Activated CD8-positive, alpha-beta T cell treated with anti-CD3 and anti-CD28 coated beads, Interleukin-2, amount 10 ng/mL, durations not matched to agents 7 days and 5 days (primary cell): ENCODE measurements at places on chromosomes 13 and 19.

- DNase-seq, result no peak
Observed at GRCh38 chr13:72540881-72541280, 186.5 kb downstream of the MZT1 start.

DNA sequence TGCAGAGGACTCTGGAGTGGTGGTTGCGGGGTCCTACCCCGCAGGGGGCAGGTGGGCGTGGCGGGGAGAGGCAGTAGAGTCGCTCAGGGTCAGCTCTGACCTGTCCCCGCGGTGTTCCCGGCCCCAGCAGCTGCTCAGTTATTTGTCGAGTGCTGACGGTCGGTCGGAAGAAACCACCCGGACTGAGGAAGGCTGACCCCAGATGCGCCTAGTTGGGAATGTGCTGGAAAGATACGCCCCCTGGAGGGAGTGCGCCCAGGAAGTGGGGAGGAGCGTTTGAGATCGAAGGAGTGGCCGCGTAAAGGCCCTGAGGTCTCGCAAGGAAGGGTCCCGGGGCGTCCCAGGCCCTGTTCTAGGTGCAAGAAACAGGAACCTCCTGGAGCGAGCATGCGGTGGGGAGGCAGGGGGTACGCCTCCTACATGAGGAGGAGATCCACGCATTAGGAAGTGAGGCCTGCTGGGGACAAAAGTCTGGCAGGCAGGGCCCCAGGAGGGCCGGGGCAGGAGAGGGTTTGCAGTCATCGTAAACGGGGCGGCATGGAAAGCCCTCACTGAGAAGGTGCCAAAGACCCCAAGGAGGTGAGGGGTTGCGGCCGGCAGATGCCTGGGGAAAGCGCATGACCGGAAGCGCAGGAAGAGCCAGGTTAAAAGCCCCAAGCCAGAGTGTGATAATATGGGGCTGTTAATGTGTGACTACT, 9.2 kb downstream of the CCDC8 start:
- no peak for DNase-seq

DNA sequence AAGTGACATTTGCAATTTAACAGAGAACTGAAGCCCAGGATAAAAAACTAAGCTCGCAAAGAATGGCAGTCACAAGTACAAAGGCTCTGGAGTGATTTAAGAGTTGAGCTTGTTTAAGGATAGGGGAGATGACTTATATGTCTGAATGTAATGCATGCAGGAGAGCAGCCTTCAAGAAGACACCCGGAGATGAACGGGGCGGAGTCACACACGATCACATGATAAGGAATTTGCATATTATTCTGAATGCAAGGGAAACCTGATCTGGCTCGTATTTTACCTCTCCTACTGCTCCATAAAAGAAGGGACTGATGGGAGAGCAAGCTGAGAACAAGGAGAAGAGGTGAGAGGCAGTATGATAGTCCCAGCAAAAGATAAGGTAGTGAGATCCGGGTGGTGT, 12.9 kb downstream of the TBC1D4 start:
- no peak for DNase-seq

- DNase-seq, result no peak
Observed at GRCh38 chr19:3365093-3365835, 1.1 kb upstream of the NFIC start.

DNA sequence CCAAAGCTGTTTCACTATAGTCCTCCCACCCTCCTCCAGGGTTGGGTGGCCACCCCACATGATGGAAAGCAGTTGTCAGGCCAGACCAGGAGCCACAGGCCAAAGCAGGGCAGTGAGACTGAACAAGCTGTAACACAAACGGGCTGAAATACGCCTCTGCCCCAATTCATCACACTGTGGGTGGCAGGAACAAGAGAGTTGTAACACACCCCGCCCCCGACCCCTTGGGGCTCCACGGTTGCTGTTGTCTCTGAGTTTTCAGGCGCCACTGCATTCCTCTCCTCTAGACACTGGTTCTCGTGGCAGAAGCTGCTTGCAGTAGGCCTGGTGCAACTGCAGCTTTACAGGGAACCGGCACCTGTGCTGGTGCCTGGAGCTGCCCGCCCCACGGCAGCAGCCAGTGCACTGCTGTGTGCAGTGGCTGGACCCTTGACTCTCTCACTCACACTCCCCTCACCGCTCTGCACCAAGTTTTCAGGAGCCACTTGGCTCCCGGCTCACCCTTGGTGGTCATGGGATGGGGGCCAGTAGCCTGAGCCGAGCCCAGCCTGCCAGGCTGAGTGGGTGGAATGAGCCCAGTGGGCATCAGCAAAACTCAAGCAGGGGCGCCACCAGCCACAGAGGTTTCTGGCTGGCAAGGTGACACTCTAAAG, 1314.5 kb upstream of the MIR17HG start:
- DNase-seq, result no peak

- no peak for DNase-seq
Observed at GRCh38 chr13:27496006-27496405, 45.6 kb upstream of the MTIF3 start.

GRCh38 chr19:56832352-56832928, 8.1 kb downstream of the PEG3 start:
- DNase-seq, result no peak

DNA sequence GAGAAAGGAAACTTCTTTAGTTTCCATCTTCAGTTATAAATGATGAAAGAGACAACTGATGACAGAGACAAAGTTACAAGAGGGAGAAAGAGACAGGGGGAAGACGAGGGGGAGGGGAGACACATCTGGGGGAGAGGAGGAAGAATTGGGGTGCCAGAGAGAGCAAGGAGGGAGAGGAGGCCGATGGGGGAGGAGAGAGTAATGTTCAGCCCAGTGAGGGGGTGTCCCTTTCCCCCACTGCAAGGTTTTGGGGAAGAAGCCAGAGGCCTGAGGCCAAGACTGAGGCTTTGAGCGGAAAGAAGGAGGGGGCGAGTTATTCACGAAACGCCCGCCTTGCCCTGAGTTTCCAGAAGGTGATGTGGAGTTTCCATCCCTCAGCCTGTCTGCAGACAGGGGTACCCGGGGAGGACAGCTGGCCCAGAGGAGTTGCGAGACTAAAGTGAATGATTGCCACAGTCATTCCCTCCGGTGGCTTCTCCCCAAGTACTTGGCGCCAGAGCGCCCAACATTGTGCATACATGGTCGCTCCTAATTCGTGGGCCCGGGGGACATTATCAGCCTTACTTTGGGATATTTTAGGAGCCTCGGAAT, 558 bp upstream of the PPAN start:
- peak; percentile 82 for DNase-seq

DNA sequence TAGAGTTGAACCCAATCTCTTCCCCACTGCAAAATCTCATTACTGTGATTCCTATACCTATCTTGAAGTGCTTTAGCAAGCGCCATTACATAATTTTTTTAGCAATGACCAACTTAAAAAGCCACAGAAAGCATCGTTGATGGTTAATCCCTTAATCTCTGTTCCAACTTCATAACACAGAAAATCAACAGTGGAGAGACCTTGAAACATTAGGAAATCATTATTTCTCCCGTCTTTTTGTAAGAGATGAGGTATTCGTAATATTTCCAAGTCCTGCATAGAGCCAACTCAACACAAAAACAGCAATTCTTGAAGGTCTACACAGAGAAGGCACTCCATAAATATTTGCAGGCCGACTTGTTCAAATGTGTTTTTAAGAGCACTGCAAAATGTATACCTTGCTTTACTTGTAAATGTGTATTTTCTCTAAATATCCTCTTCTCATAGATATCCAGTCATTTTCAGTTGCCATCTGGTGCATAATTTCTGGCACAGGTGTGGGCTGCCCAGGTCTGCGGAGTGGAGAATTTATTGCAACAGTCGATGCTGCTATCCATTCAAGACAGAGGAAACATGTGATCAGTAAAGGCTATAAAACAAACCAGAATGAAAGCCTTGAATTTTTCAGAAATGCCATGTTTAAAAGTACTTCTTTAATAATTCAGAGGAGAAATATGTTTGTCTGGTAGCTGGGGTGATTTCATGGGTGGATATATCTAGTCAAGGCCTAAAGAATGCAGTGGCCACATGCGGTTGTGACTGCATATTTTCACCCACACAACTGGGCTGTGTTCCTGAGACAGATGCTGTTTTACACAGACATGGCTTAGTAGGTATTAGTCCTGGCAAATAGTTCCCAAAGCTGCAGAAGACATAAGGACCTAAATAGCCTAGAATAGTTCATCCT, 234.3 kb upstream of the STARD13 start:
- no peak for DNase-seq

DNA sequence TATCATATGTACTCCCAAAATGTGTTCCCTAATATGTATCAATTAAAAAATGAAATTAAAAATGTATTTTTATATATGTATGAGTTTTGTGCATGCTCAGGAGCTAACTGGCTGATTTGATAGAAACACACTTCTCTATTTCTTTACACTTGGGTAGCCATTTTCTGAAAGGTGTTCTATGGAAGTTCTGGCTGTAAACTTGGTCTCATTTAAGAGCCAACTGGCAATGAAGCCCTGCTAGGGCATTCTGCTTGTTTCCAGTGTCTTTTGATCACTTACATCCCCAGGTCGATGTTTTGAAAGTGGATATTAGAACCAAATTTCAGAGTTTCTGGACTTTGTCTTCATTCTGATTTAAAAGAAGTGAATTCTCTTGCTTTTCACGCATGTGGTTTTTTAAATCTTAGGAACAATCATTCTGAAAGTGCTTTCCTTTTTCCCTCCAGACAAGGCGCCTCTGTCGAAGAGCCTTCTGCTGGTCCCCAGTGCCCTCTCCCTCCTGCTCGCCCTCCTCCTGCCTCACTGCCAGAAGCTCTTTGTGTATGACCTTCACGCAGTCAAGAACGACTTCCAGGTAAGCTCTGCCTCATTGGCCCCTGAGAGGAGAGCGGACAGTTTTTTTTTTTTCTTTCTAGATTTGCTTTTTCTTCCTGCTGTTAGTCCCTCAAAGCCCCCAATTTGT, 20.1 kb downstream of the GPR18 start:
- DNase-seq, result peak; percentile 52

- peak; percentile 72 for DNase-seq
Observed at GRCh38 chr19:50537769-50538230, 24.1 kb upstream of the ASPDH start.

DNA sequence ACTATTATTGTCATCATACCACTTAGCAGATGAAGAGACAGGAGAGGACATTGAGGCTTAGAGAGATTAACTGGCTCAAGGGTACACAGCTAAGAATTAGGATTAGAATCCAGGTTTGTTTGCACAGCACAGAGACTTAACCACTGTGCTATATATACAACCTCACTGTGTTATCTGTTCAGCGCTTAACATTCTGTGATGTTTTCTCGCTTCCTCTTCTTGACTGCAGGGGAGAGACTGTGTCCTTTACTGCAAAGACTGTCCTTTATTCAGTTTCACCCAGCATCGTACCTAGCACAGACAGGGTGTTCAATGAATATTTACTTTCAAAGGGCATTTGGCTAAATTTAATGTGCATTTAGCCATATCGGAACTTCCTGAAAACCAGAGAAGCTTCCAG, 54.9 kb upstream of the PCDH8 start:
- no peak for DNase-seq

DNA sequence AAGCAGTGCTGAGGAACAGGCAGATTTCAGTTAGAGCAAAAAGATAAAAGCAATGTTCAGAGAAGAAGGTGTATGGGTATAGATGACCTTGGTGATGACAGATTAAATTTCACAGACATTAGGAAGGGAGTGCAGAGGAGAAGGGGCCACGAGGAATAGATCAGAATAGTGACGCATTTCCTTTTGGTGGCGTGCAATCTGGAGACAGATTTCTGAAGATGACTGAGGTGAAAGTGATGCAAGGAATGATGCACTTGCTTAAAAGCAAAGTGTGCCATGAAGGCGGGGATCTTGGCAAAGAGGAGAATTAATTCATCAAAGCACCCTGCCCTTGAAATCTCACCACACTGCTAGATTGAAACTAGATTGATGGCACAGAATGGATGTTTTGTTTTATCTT, 202.4 kb downstream of the ITGBL1 start:
- DNase-seq, result no peak

GRCh38 chr19:35478794-35479677, 11.2 kb downstream of the KRTDAP start:
- DNase-seq, result no peak

- DNase-seq, result no peak
Observed at GRCh38 chr13:105365831-105366230, 1169.6 kb downstream of the EFNB2 start.

GRCh38 chr13:51004111-51004865, 94.7 kb downstream of the RNASEH2B start:
- DNase-seq, result no peak

DNA sequence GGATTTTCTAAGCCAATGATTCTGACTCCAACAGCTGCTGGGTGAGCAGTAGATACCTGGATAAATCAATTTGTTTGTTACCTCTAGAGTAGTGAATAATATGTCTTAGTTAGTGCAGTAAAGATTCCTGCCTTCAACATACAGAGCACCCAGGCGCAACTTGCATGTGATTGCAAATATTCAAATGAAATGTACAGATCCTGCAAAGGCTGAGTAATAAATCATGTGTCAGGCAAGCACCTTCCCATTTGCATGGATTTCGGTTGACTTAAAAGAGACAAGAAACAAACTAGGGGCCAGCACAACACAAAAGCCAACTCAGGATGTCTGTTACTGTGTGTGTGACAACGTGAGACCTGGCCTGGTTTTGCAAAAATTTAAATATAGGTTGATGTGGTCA, 79.7 kb downstream of the TNFSF11 start:
- DNase-seq, result no peak

DNA sequence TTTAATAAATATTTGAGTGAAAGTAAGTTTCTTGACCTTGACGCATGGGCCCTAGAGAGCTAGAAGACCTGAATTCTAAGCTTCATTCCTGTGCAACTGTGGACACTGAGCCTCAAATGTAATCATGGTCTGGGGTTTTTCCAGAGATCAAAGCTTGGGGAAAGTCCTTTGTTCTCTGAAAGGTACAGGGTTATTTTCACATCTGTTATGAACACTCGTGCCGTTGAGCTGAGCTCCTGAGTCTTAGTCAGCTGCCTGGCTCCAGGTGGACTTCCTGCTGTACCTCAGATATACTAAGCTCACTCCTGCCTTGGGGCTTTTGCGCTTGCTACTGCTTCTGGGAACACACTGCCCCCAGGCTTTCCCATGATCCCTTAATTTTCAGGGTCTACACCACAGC, 7.5 kb upstream of the ZBTB32 start:
- DNase-seq, result no peak

DNA sequence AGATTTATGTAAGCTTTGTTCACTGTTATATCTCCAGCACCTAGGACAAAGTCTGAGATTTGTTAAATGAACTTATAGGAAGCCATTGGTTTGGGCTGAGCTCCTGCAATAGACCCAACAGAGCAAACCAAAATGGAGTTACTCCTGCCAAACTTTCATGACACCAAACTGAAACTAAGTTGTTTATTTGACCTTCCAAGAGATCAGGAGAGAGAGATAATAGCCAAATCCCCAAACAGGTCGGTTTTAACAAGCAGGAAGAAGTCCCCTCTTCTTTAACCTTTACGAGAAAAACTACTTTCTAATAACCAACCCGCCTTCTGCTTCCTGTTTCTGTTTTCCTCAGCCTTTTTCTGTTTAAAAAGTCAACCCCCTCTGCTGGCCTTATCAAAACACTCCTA, 54.9 kb upstream of the ATP12A start:
- DNase-seq, result no peak

- DNase-seq, result no peak
Observed at GRCh38 chr19:30388819-30389218, 16.6 kb downstream of the ZNF536 start.

GRCh38 chr13:112254900-112255299, 121.3 kb upstream of the SPACA7 start:
- DNase-seq, result no peak

GRCh38 chr13:80447747-80448146, 106.8 kb upstream of the SPRY2 start:
- DNase-seq, result no peak

- DNase-seq, result no peak
Observed at GRCh38 chr19:58212336-58213074, 16.2 kb upstream of the ZNF544 start.

GRCh38 chr13:64278493-64278892, 2862.8 kb upstream of the PCDH20 start:
- no peak for DNase-seq
